ENCODE measurements at places on chromosomes 12 and 14.
A peak's percentile ranks its signal among the peaks of the same experiment; 100 is the strongest.

DNA sequence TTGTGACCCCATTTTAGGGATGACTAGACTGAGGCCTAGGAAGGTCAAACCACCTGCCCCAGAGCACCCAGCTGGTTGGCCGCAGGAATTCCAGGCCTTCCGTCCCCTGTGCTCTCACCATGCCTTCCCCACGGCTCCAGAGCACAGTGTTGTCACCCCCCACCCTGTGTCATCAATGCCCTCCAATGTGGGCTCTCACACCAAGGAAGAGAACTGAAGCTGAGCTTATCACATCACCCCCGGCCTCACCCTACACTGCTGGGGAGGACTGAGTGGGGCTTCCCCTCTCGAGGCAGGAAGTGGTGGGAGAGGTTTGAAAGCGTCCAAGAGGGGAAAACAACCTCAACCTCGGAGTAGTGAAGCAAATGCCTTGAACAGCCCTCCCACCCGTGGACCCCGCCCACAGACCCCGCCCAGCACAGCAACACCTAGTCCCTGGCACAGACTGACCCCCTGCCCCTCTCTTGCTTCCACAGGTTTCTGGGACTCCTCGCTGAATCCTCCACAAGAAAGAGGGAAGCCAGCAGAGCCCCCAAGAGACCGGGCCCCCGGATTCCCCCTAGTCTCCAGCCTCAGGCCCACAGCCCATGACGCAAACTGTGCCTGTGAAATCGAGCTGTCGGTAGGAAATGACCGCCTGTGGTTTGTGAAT is 97.2 kb downstream of the LGMN start:
- peak; percentile 76 for DNase-seq

GRCh38 chr14:54175298-54175942 is 218.8 kb upstream of the BMP4 start:
- no peak for DNase-seq

DNA sequence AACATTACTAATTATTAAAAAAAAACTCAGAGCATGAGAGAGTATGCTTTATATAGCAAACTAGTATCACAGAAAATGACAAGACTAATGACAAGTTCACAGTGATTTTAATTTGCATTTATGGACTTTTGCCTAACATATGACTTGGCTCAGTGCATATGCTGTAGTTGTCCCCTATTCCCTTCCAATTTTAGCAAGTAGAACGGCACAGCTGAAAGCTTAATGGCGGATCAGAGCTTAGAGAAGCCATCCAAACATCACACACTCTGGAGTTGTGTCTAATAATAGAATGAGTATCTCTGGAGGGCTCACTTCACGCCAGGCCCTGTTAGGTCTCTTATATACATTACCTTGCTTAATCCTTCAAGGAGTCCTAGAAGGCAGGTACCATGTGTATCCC is 13.3 kb downstream of the CNIH1 start:
- no peak for DNase-seq

GRCh38 chr12:26496170-26496569 is 300.8 kb downstream of the SSPN start:
- DNase-seq = no peak

DNA sequence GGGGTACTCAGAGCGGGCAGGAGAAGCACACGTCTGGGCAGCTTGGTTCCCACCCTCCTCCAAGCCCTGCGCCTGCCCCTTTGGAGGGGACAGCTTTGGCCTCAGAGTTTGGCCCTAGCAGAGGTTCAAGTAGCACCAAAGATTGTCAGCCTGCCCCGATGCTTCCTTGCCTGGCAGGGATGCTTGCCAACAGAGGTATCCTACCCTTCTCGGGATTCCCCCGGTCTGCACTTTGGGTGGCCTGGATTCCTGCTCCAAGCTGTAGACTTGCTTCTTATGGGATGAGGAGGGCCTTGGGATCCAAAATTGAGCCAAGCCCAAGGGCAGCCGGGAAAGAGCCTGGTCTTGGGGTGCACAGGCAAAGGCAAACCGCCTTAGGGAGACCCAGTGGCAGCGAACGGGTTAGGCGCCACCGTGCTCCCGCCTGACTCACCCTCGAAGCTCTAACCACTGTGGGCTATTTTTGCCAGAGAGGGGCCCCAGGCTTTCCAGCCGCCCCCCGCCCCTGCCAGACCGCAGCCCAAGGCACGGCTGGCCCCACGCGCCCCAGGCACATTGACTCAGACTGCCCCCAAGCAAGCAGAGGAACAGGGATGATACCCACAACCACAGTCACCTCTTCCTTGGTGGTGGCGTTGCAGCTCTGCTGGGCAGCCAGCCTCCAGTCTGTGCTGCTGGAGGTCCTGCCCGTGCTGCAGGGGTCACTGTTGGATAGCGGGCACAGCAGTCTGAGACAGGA is 847 bp upstream of the WNT10B start:
- no peak for DNase-seq

DNA sequence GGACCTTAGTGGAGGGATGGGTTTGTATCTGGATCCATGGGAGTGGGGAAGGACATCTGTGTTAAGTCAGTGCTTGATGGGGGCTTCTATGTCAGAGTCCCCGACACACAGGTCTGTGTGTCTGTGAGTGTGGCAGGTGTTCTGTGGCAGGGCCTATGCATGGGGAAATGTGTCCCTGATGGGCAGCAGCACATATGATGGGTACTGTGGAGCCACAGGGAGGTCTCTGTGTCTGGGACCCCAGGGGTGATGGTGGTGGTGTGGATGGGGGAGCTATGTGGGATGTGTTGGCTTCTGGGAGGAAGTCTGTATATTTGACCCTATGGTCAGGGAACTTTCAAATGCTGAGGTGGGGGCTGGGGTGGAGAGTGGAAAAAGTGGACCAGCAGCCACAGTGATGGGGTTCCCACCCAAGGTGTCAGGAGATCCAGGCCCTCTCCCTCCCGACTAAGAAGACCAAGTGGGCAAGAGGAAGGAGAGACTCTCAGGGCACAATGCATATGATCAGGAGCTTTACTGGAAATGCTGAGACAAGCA is 16.5 kb downstream of the KRT7 start:
- no peak for DNase-seq

GRCh38 chr14:75803765-75804164 is 142.7 kb downstream of the TTLL5 start:
- DNase-seq = no peak

DNA sequence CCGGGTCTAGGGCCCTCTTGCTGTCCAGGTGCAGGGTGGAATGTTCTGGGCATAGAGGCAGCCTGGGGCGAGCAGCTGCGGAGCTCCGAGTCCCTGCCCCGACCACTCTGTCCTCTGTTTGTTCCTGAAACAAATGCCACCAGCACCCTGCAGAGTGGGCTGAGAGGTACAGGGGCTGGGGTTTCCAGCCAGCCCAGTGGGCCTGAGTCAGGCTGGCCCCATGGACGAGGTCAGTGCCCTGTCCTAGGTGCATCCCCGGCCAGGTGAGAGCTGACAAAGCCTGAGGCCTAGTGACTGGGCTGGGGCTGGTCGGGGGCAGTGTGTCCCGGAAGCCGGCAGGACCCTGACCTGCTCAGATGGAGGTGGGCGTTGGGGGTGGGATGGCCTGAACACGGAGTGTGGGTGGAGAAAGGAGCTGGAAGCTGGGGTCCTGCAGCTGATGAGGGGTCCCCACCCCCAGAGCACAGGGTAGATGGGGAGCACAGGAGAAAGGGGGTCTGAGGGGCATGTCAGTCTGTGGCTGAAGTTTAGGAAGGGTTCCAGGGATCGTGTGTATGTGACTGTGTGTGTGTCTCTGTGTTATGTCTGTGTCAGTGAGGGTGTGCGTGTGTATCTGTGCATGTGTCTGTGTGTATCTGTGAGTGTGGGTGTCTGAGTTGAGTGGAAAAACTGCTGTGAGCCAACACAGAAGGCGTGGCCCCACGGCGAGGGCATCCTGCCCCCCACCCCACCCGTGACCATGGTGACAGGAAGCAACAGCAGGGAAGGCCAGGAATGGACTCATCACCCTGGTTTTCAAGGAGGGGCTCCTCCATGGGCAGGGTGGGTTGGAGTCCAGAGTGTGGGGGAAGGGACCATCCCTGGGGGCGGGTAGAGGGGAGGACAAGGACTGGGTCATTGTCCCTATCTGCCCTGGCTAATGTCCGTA is 2.4 kb upstream of the CRIP1 start:
- no peak for DNase-seq

DNA sequence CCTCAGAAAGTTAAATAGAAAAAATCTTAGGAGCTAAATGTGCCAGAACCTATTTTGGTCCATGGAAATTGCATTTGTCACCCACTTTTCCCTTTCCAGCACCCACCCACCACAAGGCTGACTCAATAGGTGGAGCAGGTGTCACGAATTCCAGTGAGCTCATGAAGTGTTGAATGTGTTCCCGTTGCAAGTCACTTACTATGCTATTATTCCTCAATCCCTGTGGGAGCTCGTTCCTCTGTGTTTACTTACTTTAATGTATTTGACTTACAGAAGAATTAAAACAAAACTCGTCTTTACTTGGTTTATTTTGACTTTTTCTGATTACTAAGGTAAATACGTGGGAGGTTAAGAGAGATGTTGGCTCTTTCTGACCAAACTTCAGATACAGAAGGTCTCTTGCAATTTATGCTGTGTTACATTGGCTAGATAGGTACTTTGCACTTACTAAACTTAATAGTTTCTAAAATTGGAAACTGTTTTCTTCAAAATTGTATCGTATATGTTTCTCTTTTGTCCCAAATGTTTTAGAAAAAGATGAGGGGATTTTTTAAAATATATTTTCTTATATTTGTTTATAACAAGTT is 269.4 kb upstream of the NOVA1 start:
- no peak for DNase-seq

DNA sequence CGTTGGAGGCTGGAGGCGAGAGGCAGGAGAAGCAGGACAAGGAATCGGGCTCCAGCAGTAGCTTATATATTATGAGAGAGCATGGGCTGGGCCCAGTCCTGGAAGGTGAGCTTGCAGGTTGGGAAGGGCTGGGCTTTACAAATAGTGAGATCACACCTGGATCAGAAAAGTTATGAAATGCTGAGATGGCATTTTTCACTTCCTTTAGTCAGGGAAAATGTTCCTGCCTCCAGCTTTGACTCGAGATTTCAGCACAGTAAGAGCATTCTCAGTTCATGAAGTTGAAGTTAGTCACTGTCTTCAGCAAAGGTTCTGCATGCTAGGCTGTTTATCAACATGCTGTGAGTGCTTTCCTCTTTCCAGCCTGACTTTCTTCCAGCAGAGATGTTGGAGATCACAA is at the start of gene KRT6C:
KRT6C (minus strand) TSS at position 38 of the 400 bp plus-strand sequence. CDS start 68 bp downstream, outside the sequence.
- DNase-seq = no peak

GRCh38 chr14:61334197-61334701 is 12.9 kb downstream of the PRKCH start:
- no peak for DNase-seq

GRCh38 chr14:33933386-33933933 is 17.4 kb downstream of the EGLN3 start:
- no peak for DNase-seq

DNA sequence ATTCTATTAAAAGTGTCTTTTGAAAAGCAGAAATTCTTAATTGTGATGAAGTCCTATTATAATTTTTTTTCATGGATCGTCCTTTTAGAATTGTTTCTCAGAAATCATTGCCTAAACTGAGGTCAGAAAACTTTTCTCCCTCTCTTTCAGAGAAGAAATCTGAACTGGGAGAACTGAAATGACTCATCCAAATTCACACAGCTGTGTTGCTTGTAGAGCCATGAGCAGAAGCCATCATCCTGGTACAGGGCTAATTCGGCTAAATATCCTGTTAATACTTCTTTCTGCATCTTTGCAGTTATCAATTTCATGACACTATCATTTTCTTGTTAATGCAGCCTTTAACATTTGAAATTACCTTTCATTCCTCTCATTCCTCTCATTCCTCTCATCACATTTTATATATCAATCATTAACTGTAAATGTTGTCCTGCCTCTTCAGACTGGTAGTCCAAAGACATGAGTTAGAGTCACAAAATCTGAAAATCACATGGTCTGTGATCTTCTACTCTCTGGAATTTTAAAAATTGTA is 15.5 kb downstream of the SLC15A5 start:
- DNase-seq = no peak

- no peak for DNase-seq
Observed at GRCh38 chr14:64444984-64445845, 20.1 kb upstream of the AKAP5 start.

GRCh38 chr14:95323917-95324316 is 4.2 kb upstream of the CLMN start:
- no peak for DNase-seq

- no peak for DNase-seq
Observed at GRCh38 chr14:44317441-44317746, 189.7 kb downstream of the FSCB start.

- no peak for DNase-seq
Observed at GRCh38 chr12:8088574-8088973, 6.5 kb downstream of the NECAP1 start.

- DNase-seq = no peak
Observed at GRCh38 chr14:40119765-40120164, 687.5 kb upstream of the FBXO33 start.

DNA sequence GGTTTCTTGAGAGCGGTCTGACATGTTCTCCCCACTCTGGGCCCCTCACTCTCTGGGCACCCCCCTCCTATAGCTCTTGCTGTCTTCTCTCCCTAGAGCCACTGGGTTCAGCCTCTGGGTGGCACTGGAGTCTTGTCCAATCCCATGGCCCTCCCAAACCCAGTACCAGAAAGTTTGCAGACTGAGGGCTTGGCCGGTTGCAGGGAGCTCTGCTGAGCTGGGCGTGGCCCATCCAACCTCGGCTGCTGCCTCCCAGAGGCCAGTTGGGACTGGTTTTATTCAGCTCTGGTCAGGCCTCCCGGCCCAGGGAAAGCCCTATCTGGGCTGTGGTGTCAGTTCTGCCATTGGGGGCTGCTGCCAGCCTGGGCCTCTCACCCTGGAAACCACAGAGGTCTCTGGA is 37.9 kb downstream of the ISCA2 start:
- no peak for DNase-seq

DNA sequence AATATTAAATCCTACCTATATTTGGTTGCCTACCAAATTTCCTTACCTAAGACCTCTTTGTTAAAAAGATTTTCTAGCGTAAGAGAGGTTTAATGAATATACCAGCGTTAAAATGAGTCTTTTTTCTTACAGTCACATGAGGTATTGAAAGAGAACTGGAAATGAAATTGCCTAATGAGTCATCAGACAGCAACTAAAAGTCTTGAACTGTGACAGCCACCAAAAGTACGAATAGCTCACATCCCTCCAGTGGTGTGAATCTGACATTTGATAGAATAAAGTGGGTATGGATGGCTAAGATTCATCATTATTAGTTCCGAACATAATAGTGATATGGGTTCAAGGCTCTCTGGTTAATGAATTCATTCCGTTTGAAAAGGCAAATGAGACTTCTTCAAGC is 1297.3 kb downstream of the AACS start:
- DNase-seq = no peak

- no peak for DNase-seq
Observed at GRCh38 chr12:66380769-66381535, 78.7 kb downstream of the HELB start.
